GM12865 (cell line): ENCODE measurements at places on chromosomes 3 and 15.
A peak's percentile ranks its signal among the peaks of the same experiment; 100 is the strongest.

DNA sequence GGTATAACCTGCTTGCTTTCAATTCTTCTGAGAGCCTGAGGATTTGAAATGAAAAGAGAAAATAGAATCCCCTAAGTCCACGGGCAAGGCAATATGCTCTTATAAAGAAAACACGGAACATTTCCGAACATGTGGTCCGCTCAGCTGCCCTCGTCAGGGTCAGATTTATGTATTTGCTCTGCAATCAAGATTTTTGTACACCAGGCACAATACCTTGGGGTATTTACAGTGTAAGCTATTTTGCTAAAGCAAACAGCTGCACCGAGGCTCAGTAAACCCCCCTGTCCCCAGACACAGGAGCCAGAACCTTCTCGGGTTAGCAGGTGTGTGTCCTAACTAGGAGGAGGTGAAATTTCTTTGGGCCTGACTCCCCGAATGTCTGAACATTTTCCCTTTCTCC lies 155.8 kb upstream of the LRIG1 start:
- DNase-seq, result no peak

GRCh38 chr3:115040673-115041286 lies 106.3 kb downstream of the ZBTB20 start:
- DNase-seq, result peak; percentile 46

- DNase-seq, result no peak
These were observed 23.4 kb downstream of the STRIT1 start for GRCh38 chr3:155270063-155270462.

DNA sequence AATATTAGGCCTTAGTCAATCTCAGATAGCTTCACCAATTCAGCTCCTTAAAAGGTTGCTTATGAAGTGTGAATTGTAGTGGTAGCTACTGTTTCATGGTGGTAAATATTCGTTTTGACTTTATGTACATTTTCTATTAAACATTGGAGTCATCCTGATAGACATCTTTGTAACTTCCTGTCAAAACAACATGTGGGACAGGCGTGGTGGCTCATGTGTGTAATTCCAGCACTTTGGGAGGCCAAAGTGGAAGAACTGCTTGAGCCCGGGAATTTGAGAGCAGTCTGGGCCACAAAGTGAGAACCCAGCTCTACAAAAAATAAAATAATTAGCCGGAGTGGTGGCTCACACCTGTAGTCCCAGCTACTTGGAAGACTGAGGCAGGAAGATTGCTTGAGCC lies 2.0 kb upstream of the TRIM59 start:
- no peak for DNase-seq

DNA sequence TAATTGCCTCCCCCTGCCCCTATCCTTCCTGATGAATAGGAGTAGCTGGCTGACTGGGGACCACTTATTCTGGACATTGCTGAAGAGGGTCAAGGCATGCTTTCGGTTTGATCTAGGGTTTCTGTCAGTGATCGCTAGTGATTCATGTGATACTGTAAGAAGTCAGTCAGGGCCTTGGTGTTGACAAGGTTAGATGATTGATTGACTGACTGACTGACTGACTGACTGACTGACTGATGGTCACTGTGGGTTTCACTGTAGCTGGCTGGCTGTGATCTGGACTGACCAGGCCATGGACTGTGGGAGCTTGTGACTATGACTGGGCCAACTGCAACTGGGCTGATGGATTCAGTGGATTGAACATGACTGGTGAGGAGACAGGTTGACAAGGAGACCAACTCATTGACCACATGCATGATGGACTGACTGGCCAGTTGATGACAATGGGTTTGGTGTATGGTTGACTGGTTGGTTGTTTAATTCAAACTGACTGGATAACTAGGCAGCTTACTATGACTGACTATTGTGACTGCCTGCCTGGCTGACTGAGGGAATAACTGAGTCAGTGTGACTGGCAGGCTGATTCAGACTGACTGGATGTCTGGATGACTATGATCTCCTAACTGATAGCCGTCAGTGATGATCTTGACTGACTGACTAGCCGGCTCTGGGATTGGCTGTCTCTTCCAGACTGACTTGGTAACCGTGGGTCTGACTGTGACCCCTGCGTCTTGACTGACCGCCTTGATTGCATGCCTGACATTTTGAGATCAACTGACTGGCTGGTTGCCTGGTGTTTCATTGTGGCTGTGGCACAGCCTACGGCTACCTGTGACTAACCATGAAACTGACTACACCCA lies 509.9 kb downstream of the SHQ1 start:
- no peak for DNase-seq

DNA sequence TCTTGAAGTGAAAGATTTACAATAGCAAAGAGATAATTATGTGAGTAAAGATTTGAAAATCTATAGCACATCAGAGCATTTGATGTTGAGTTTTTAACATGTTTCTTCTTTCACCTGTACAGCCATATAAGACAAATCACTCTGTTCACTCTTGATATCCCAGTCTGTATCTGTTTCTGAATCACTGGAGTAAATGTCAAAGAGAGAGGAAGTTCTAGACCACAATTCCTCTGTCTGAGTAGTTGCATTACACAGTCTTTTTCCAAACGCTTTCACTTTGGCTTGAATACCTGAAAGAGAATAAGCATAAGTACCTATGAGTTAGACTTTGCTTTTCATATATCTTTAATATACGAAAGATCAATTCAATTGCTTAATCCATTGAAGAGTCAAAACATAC lies 9.9 kb downstream of the THAP10 start:
- DNase-seq, result peak; percentile 22

DNA sequence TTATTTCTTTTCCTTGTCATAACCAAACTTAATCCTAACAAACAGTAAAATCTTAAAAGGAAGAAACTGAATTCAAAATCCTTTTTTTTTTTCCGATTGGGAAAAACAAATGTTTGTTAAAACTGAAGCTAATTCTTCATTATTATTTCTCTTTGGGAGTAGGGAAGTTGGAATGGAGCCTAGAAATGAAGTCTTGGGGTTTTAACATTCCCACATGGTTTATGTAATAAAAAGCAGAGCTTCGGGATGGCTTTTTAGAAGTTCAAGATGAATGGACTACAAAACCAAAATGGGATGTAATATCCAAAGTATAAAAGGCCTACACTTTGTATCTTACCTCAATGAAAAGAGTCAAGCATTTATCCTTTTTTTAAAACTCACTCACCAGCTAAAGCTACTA lies 189.0 kb upstream of the TMC3 start:
- no peak for DNase-seq

DNA sequence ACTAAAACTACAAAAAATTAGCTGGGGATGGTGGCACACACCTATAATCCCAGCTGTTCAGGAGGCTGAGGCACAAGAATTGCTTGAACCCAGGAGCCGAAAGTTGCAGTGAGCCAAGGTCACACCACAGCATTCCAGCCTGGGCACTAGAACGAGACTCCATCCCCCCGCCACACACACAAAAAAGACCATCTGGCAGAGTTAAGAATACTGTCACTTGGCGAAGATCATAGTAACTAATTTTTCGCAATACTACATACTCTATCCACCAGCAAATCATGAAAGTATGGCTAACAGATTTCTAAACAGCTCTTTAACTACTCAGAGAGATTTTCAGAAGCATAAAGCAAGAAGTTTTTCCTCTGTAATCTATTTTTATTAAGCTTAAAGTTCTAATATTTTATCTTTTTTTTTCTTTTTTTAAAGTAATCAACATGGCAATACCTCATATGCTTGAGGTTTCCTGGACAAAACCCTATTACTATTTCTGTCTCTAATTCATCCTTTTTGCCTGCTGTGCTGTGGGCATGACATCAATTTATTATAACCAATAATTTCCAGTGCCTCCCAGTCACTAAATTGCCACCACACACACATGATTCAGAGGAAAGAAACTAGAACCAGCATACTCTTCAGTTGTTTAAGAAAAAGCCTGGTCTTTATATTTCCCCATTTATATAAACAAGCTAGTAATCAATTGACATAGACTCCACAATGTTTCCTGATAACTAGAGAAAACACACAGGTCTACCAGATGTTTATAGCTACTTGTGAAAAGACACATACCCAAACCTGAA lies 46.9 kb downstream of the CHSY1 start:
- no peak for DNase-seq

DNA sequence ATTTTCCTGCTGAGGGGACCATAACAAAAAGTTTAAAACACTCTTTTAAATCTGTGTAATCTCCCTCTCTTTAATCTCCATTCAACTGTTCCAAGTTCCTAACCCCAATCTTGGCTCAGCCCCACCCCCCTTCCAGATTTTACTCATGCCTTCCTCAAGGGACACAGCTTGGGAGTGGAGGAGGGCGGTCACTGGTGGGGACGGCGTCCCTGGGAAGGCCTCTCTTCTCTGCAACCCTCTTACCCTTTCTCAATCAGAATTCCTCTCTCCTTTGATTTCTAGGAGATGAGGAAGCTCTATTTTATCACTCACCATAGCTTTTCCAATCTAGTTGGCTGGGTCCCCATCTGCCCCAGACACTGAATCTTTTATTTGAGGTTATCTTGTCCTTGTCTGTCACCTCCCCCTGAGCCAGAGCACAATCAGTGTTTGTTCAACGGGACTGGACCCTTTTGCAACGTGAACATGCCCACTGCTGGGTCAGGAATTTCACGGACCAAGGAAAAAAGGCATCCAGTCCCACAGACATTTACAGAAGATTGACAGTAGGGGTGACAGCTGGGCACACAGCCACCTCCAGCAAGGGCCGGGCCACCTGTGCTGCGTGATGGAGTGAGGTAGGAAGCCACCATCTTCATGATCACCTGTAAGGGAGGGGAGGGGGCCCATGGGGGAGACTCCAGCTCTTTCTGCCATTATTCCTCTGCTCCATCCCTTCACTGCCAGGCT lies 84.0 kb upstream of the HERC1 start:
- no peak for DNase-seq

GRCh38 chr15:75696854-75697259 lies 15.8 kb downstream of the CSPG4 start:
- no peak for DNase-seq

- no peak for DNase-seq
These were observed 1.3 kb upstream of the AEN start for GRCh38 chr15:88619796-88620195.

DNA sequence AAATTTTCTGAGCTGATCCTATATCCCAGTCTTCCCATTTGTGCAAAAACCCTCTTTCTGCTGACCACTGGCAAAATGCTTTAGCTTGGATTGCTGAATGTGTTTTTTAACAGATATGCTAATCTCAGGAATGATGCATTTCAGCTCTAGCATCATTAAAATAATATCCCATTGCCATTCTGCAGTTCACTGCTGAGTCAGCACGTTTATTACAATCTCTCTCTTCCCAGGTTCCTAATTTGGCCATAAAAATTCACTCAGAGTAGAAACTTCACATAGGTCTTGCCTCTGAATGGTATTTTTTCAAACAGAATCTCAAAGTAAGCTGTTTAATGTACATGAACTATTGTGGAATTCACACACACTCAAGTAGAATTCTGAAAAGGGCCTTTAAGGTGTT lies 509.6 kb upstream of the SUCLG2 start:
- no peak for DNase-seq

GRCh38 chr3:65953301-65953812 lies 85.4 kb downstream of the MAGI1 start:
- no peak for DNase-seq

DNA sequence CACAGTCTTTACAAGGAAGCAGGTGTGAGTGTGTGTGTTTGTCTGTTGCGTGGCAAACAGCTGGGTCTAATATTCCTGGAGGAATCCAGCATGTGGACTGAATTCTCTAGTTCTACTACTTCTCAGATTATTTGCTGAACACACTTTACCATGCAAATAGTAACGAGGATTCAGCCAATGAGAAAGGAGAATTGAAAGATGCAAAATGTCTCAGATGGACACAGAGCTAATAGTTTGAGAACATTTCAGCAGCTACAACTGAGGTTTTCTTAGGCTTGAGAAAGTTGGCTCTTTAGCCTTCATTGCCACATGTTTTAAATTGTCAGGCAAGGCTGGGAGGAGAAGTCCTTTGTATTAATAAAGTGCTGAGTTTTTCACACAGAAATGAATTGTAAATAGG lies 568.0 kb upstream of the MDFIC2 start:
- DNase-seq, result no peak

DNA sequence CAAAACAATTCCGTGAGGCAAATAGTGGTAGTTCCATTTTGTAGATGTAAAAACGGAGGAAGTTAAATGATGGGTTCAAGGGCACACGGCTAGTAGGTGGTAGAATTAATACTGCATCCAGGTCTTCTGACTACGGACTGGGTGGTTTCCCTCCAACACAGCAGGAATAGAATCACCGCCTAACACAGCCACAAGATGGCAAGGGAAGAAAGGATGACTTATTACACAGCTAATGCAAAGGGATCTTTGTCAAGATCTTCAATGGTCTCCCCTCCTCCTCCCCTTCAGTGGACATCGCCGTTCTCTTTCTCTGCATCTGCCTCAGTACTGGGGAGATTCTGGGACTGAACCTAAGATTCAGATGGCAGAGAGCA lies 524 bp upstream of the TOPBP1 start:
- peak; percentile 56 for DNase-seq

- DNase-seq, result no peak
These were observed 10.7 kb downstream of the LRTM1 start for GRCh38 chr3:54917174-54917573.

DNA sequence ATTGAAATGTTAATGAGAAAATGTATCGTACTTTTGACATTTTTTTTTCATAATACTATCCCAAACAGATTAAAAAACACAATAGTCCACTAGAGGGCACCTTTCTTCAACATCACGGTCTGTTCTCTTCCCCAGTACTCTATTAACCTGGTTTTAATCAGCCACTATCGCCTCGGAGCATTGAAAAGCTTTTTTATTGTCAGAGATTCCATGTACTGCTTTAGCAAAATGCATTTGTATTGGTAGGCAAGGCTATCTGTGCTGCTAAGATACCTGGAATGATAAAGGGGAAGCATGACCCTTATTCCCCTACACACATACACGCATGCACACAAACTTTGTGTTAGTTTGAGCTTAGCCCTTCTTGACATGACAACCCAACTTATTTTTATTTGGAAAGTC lies 160.1 kb upstream of the IL12A start:
- peak; percentile 38 for DNase-seq

DNA sequence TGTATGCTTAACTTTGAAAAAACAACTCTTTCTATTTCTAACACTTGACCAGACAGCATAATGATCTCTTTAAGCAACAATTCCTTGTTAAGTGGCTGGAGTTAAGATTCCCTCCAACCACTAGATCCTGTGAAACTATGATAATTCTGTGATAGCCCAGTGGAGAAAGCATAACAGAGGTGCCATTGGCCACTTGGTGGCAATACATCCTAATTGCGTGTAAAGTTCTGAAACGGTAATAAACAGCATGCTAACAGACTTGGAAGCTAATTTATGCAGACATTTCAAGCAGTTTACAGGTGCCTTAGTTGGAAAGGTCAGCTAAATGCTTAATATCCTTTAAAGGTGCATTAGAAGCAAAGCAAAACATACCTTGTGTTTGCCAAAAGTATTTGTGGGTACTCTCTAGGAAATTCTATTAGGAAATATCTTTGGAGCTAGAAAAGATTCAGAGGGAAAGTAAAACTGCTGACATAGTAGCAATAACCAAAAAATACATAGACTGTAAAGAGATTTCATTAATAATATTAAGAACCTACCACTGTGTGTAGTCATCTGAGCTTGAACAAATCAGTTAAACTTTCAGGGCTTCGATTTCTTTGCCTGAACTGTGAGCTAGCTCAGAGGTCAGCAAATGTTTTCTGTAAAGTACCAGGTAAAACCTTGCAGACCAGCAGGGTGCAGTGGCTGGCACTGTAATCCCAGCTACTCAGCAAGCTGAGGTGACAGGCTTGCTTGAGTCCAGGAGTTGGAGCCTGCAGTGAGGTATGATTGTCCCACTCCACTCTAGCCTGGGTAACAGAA lies 19.0 kb upstream of the CSTA start:
- DNase-seq, result peak; percentile 52

- no peak for DNase-seq
These were observed 420.2 kb upstream of the CCDC54 start for GRCh38 chr3:106957029-106957428.
